ENCODE measurements at places on chromosomes 3 and 15. TPM values are rescaled to one million over a fixed set of nuclear protein-coding genes. Genes with fewer than 3 reads are reported as not detected.
A peak's percentile ranks its signal among the peaks of the same experiment; 100 is the strongest.

GRCh38 chr3:150902988-150903387, 2.3 kb downstream of the MINDY4B start:
- H3K27ac ChIP-seq, result no peak overlapping the region
- no peak for DNase-seq
- no peak overlapping the region for H3K4me3 ChIP-seq

- no peaks in the 10 kb centered on the region for H3K27me3 ChIP-seq
- DNase-seq, result no peak
- H3K4me1 ChIP-seq, result peaks cover 63% of the 10 kb centered on the region
- peak overlapping the region; percentile 44 for H3K27ac ChIP-seq
- H3K36me3 ChIP-seq, result no peaks in the 10 kb centered on the region
Observed at GRCh38 chr3:58043933-58044332, 35.7 kb downstream of the FLNB start.

Gene SLC12A8
- total RNA-seq, result 3.5 TPM

DNA sequence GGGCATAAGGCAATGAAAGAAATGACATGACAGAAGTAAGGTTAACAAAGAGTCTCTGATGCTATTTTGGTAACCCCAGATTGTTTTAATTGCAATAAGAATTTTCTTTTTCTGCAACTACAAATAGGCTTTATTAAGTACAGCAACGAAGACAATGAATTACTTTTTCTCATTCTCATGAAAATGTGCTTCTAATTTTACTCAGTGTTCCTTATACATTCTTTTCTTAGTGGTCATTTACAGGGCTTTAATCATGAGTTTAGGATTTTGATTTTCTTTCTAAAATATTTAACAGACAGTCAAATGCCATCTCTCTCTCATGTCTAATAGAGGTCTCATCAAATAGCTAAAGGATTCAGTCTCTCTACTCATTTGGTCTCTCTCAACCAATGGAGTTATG, 452.1 kb downstream of the RAP2B start:
- no peaks in the 10 kb centered on the region for H3K27me3 ChIP-seq
- no peak overlapping the region for H3K4me3 ChIP-seq
- no peak overlapping the region for H3K27ac ChIP-seq
- no peaks in the 10 kb centered on the region for H3K36me3 ChIP-seq
- DNase-seq, result no peak

DNA sequence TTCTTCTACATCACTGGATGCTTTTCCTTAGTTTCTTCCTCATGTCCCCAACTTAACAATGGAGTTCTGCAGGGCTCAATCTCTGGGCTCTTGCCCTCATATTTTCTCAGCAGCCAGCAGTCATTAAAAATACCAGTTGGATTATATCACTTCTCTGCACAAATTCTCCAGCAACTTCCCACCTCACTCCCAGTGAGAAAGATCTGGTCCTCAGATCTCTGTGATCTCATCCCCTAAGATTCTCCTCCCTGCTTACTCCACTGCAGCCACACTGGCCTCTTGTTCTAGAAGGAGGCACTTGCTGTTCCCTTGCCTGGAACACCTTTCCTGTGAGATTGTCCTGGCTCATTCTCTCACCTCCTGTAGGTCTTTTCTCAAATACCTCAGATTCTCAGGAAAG, 6.1 kb downstream of the ERICH6 start:
- no peak for DNase-seq
- H3K27ac ChIP-seq, result no peak overlapping the region
- no peaks in the 10 kb centered on the region for H3K27me3 ChIP-seq
- H3K36me3 ChIP-seq, result no peaks in the 10 kb centered on the region
- no peak overlapping the region for H3K4me3 ChIP-seq
- no peaks in the 10 kb centered on the region for H3K4me1 ChIP-seq

DNA sequence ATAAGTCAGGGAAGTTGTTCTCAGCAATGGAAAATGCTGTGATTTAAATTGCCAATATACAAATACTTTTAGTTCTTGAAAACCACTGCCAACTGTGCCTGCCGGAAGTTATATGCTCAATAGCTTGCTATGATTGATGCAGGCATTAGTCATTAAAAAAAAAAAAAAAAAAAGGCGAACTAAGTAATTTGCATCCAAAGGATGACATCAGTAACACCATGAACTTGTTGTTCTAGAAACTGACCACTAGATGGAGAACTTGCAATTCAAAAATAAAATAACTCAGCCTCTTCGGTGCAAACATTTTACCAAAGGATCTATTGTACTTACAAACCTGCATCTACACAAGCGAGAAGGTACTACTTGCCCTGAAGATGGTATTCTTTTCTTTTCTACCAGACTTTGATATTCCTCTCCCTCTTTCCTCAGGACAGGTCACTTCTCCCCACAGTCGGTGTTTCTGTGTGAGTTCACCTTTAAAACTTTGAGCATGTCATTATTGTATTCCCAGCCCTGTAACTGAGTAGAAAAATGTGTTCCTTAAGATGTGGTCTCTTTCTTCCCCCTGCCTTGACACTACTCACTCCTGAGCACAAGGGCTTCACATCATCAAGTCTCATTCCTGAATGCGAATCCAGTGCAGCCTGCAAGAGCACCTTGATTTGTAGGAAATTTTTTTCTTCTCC, 115.0 kb upstream of the VEPH1 start:
- DNase-seq, result no peak
- peaks cover 4% of the 10 kb centered on the region for H3K4me1 ChIP-seq
- no peaks in the 10 kb centered on the region for H3K36me3 ChIP-seq
- no peaks in the 10 kb centered on the region for H3K27me3 ChIP-seq

DNA sequence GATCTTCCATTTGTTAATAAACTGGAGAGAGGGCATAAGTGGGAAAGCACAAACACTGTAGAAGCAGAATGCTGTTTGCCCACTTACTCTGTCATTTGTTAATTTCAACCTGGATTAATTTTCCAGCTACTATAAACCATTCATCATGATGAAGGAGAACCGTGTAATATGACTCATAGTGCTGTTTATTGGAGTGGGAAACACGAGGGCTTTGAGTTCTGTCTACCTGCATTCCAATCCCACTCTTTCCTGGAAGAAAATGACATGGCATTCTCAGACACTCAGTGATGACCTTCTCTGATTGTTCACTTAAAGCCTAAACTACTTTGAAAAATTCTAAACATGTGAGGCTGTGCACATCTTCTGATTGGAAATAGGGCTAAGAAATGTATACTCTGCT, 826.7 kb downstream of the AGBL1 start:
- DNase-seq, result no peak
- H3K36me3 ChIP-seq, result no peaks in the 10 kb centered on the region
- H3K4me3 ChIP-seq, result no peak overlapping the region
- H3K27ac ChIP-seq, result no peak overlapping the region

Gene GADL1
- not detected for total RNA-seq

DNA sequence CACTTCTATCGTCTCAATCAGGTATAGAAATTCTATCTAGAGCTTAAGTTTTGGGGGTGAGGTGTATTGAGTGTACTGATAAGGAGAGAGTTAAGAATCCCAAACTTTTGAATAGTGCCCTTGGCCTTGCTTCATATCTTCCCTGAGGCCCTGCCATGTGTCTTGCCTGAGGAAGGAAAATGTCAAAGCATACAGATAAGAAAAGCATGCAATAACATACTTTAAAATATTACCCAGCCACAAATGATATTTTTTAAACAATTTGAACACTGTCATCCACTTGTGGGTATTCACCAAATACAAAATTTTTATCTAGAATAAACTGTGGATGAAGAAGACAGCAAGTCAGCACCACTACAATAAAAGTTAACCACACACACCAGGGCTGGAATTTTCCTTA, 631.0 kb upstream of the ALCAM start:
- H3K27me3 ChIP-seq, result no peaks in the 10 kb centered on the region
- no peak for DNase-seq
- H3K4me1 ChIP-seq, result no peaks in the 10 kb centered on the region
- H3K36me3 ChIP-seq, result no peaks in the 10 kb centered on the region
- H3K4me3 ChIP-seq, result no peak overlapping the region
- H3K27ac ChIP-seq, result no peak overlapping the region

Gene GOLGA6L10
- total RNA-seq, result 4.5 TPM

Gene PLA2G4E
- total RNA-seq, result 47.9 TPM

Gene P3H2
- 29.9 TPM for total RNA-seq

- no peak overlapping the region for H3K4me3 ChIP-seq
- no peak overlapping the region for H3K27ac ChIP-seq
- H3K36me3 ChIP-seq, result no peaks in the 10 kb centered on the region
- no peak for DNase-seq
- peaks cover 3% of the 10 kb centered on the region for H3K4me1 ChIP-seq
Observed at GRCh38 chr3:124615896-124616543, 114.2 kb upstream of the UMPS start.

GRCh38 chr15:69806287-69806915, 291.3 kb downstream of the TLE3 start:
- H3K27ac ChIP-seq, result no peak overlapping the region
- H3K4me1 ChIP-seq, result peaks cover 31% of the 10 kb centered on the region
- no peak for DNase-seq
- H3K36me3 ChIP-seq, result no peaks in the 10 kb centered on the region
- no peaks in the 10 kb centered on the region for H3K27me3 ChIP-seq

GRCh38 chr15:55183679-55184078, 13.1 kb downstream of the RSL24D1 start:
- H3K4me3 ChIP-seq, result no peak overlapping the region
- H3K36me3 ChIP-seq, result peaks cover 59% of the 10 kb centered on the region
- DNase-seq, result no peak
- no peak overlapping the region for H3K27ac ChIP-seq
- no peaks in the 10 kb centered on the region for H3K27me3 ChIP-seq
- H3K4me1 ChIP-seq, result no peaks in the 10 kb centered on the region

DNA sequence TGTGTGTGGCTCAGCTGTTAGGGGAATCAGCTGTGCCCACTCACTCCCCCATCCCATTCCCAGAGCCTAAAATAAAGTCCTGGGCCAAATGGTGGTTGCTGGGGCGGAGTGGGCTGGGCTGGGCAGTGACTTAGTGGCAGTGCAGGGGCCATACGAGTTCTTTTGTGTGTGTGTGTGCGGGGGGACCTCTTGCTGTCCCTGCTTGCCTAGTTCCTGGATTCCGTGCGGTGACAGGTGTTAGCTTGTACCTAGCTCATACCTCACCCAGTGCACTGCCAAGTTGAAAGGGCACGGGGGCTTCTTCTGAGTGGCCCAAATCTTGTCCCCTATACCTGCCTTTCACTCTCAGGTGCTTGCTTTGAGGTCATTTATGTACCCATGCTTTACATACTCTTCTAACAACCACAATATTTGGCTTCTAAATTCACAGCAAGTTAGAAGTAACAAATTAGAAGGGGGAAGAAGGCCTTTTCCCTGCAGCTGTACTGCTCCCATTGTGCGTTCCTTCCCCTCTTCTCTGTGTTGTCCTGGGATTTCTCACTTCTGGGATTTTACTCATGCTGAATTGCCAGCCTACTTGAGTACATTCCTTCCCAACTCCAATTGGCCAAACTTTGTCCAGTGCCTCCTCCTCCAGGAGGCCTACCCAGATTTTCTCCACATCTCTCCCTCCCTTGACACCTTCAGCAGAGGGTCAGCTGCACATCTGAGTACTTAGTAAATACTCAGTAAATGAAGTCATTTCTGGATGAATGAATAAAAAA, 66.3 kb upstream of the POLG start:
- peaks cover 17% of the 10 kb centered on the region for H3K4me1 ChIP-seq
- DNase-seq, result no peak
- peaks cover 98% of the 10 kb centered on the region for H3K27me3 ChIP-seq
- H3K27ac ChIP-seq, result no peak overlapping the region

Gene SLC9C1
- total RNA-seq, result not detected

DNA sequence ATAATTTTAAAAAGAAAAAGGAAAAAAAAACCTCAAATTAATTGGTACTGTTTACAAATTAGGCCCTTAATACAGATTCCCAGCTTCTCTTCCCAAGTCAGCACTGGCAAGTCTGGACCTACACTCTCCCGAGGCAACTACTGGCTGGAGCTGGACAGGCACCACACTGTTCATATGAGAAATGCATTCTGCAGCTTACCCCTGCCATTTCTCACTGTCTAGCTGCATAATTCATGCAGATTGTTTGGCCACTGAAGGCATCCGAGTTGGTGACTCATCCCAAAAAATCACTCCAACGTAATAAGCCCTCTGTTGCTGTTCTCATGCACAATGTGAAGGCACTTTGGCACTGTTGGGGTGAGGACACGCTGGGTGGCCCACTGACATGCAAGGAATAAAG, 45.3 kb downstream of the ROPN1B start:
- peaks cover 35% of the 10 kb centered on the region for H3K36me3 ChIP-seq
- peaks cover 11% of the 10 kb centered on the region for H3K4me1 ChIP-seq
- H3K27me3 ChIP-seq, result no peaks in the 10 kb centered on the region
- H3K27ac ChIP-seq, result no peak overlapping the region
- H3K4me3 ChIP-seq, result no peak overlapping the region

DNA sequence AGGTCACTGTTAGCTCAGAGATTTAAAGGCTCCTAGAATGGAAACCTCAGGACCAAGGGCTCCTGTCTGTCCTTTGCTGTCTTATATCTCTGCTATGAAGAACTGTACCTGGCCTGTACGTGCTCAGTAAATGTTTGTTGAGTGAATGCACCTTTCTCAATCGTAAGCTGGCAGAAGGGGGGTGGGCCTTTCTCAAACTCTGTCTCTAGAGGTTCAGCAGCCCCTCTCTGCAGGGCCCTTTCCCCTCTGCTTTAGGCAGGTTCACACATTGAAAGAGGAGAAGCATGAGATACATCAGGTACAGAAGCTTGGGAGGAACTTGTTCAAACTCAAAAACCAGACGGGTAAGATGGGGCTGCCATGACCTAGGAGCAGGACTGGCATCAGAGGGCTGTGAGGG, 155.6 kb downstream of the GOLGA6L4 start:
- H3K4me3 ChIP-seq, result no peak overlapping the region
- peaks cover 2% of the 10 kb centered on the region for H3K27me3 ChIP-seq
- H3K27ac ChIP-seq, result no peak overlapping the region
- no peak for DNase-seq

GRCh38 chr3:45010811-45011333, 15.2 kb upstream of the CLEC3B start:
- no peak for DNase-seq
- no peak overlapping the region for H3K4me3 ChIP-seq
- peaks cover 14% of the 10 kb centered on the region for H3K36me3 ChIP-seq
- H3K27ac ChIP-seq, result peak overlapping the region; percentile 82

GRCh38 chr3:150607267-150608065, 4.3 kb downstream of the SELENOT start:
- H3K4me3 ChIP-seq, result no peak overlapping the region
- peaks cover 29% of the 10 kb centered on the region for H3K4me1 ChIP-seq
- no peaks in the 10 kb centered on the region for H3K27me3 ChIP-seq
- H3K27ac ChIP-seq, result no peak overlapping the region
- no peak for DNase-seq

Gene JMJD7
- 71.7 TPM for total RNA-seq

Gene ALDH1A2
- total RNA-seq, result 3.5 TPM

Gene PAK6
- 71.7 TPM for total RNA-seq

Gene ZPLD1
- not detected for total RNA-seq

GRCh38 chr15:40650479-40650878, 44.5 kb upstream of the RAD51 start:
- H3K36me3 ChIP-seq, result no peaks in the 10 kb centered on the region
- no peaks in the 10 kb centered on the region for H3K4me1 ChIP-seq
- H3K4me3 ChIP-seq, result no peak overlapping the region
- no peak for DNase-seq
- H3K27ac ChIP-seq, result no peak overlapping the region

DNA sequence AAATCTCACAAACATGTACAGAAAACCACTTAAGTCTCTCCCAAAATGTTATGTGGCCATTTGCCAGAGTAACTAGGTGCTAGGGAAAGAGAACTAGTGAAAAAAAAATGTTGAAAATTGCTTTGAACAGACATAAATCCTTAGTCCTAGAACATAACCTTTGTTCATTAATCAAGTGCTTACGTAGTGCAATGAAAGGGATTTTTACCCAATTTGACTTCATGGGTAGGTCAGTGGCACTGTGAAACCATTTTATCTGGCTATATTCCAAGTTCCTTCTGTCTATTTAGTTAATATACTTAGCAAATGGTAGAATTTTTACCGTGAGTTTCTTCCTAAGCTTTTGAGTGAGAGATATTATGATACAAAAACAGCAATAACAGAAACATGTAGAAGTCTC, 209.4 kb downstream of the DIPK2A start:
- DNase-seq, result no peak
- H3K4me1 ChIP-seq, result no peaks in the 10 kb centered on the region
- H3K4me3 ChIP-seq, result no peak overlapping the region
- no peak overlapping the region for H3K27ac ChIP-seq
